Mucosa of descending colon (tissue), 3 donors: ENCODE measurements at places on chromosomes 12 and 14. TPM values are rescaled to one million over a fixed set of nuclear protein-coding genes. Genes with fewer than 3 reads are reported as not detected.

DNA sequence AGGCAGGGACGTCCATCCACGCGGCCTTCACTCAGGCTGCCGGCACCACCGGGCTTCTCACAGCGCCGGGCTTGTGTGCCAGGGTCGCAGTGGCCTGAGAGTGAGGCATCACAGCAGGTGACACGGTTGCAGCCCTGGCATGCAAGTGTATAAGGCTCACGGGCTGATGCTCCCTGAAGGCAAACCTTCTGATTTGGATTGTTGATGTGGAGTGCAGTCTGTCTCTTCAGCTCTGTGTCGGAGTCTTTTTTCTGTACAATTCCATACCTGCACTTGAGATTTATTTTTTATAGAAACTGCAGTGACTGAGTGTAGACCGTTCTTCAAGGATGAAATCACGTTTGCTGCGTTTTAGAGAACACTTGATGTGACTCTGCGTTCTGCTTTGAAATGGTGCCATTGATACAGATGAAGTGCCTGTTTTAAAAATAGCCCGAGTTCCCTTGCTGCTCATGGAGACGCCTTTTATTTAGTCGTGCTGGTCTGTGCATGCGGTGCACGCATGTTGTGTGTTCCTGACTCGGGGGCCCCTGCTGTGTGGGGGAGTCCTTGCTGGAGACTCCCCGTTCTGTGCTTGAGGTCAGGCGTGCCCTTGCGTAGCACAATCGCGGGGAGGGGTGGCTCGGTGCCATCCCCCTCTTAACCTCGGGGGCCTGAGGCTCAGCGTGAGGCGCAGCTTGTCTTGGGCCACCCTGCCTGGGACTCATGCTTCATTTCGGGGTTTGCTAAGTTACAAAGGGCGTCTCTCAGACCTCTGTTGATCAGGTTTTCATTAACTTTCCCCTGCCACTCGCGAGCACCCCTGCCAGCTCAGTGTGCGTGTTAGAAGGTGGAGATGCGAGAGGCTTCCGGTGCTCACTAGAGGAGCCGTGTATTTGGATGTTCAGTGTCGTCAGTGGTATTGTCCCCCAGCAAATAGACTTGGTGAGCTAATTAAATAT, 21.6 kb upstream of the AMN start:
- DNase-seq = no peak

GRCh38 chr12:6960593-6961277, 9.6 kb downstream of the PTPN6 start:
- DNase-seq = peak; percentile 70

- no peak for DNase-seq
These were observed 23.1 kb upstream of the TBC1D30 start for GRCh38 chr12:64801381-64801780.

GRCh38 chr14:24430682-24431568, 1.2 kb downstream of the KHNYN start:
- peak; percentile 72 for DNase-seq

GRCh38 chr12:25819691-25820090, 138.8 kb upstream of the RASSF8 start:
- no peak for DNase-seq

DNA sequence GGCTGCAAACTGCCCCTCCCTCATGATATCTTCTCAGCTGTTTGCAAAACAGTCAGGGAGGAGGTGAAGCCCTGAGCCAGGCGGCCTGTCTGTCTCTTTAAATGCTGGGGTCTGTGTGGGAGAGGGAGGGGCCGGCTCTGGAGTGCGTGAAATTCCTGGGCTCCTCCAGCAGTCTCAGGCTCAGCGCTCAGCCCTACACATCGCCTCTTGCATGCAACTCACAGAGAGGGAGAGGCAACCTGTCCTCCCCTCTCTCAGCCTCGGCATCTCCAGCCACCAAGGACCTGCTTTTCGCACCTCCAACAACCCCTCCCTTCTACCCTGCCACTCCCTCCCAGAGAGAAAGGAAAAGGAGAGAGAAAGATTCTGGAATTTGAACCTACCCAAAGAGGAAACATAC, at the start of gene NRXN3:
Gene NRXN3, plus strand, starts transcription at position 171 of the 400 bp plus-strand sequence. CDS start 72,721 bp downstream, outside the sequence.
- DNase-seq = peak; percentile 23

- no peak for DNase-seq
These were observed 117.2 kb downstream of the TTC7B start for GRCh38 chr14:90699016-90699415.

DNA sequence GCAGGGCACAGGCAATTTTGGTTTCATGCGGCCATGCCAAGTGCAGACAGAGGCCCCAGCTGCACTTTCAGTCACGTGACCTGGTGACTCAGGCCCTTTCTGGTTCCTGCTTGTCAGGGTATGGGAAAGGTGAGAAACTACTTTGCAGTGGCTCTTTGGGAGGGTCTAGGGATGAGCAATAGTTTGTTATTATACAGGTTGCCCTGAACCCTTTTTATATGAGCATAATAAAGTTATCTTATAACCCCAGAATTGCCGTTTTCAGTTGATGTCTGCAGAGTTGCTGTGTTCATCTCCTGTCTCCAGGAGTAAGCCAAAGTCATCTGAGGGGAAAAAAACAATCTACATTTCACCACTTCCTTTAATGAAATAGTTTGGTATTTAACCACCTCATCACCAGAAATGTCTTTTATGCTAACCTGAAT, 30.9 kb upstream of the EMP1 start:
- peak; percentile 70 for DNase-seq

GRCh38 chr12:13691598-13691997, 289.8 kb downstream of the GRIN2B start:
- DNase-seq = no peak

GRCh38 chr12:103964805-103965204, 867 bp upstream of the TDG start:
- DNase-seq = no peak

DNA sequence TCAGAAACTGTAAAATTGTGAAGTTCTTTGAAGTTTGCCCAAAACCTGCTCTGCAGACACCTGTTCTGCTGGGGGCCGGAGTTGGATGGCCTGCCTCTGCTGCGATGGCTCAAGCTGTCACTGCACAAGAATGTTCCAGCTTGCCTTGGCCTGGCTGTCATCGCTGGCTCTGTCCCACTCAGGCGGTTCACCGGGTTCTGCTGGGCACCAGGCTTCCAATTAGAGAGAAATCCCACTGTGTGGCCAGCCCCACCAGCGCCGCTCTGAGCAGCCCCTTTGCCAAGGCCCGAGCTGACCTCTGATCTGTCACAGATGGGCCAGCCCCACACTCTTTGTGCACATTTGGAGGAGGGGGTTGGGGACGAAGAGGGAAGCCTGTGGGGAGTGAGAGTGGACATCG, 71.7 kb upstream of the GPATCH2L start:
- no peak for DNase-seq

- DNase-seq = no peak
These were observed 7.9 kb upstream of the CRIP2 start for GRCh38 chr14:105466531-105467248.

DNA sequence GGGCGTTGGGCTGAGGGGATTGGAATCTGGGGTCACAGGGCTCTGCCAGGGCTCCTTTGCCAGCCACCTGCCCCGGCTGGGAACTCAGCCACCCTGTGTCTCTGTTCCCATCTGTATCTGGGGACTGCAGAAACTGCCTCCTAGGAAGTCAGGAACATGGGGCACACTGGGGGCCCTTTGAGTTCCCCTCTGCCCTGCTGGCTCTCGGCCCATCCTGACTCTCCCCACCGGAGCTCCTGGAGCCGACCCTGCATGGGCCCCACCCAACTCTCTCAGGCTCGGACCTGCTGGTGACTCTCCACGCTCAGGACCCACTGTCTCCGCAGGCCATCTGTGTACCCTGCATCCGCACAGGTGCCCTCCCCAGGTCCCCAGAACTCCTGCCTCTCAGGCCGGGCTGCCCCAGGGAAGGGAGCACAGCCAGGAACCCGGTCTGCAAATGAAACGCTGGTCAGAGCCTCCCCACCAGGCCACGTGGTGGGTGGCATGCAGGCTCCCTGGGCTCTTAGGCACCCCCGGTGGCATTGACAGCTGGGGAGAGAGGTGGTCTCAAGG, 82.8 kb downstream of the KIF26A start:
- DNase-seq = peak; percentile 46

DNA sequence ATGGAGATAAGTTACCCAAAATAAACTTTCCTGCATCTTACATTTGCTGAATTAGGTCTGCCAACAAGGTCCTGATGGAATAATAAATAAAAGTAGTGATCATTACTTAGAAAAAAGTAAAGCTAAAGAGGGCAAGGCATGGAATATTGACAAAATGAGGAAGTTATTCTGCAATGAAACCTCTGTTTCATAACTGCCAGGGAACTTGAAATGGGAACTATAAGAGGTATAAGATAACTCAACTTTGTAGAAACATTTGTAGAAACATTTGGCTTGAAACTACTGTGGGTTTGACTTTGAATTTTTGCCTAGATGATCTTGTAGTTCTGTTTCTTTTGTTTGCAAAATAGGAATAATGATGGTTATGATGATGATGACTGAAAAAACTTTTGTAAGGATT, 18.7 kb upstream of the YBX3 start:
- DNase-seq = no peak

- DNase-seq = no peak
These were observed 41.5 kb downstream of the TNFAIP2 start for GRCh38 chr14:103164779-103165178.

DNA sequence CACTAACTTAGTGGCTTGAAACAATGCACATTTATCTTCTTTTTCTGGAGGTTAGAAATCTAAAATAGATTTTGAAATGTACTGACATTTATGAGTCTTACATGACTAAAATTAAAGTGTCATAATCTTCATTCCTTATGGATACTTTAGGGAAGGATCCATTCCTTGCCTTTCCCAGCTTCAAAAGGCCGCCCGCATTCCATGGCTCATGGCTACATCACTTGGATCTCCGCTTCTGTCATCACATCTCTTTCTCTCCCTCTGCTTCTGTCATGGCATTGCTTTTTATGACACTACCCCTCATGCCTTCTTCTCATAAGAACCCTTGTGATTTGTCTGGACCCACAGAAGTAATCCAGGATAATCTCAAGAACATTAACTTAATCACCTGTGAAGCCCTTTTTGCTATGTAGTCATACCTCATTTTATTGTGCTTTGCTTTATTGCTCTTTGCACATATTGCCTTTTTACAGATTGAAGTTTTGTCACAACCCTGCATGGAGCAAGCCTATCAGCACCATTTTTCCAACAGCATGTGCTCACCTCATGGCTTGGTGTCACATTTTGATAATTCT, 66.5 kb downstream of the GARIN6 start:
- no peak for DNase-seq

DNA sequence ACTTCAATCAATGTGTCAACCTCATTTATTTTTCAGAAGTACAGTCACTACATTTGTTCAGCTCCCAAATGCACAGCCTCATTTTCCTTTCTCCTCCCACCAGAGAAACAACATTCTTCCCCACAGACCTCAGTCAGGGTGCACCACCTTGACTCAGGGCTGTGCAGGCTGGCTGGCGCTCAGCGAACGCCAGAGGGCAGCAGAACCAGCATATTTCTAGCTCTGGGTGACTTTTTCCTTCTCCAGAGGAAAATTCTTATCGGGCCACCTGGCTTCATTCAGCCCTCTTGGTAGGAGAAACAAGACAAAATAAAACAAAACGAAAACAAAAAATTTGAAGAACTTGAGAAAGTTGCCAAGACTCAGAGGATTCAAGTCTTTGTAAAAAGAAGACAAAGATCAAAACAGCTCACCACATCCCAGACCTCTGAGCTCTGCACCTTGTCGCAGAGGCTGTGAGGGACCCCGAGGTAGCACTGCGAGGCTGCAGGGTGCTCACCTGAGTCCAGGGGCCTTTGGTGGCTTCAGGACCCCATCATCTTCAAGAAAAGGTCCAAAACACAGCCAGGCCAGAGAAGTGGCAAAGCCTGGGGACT, 33.7 kb downstream of the PAH start:
- DNase-seq = no peak

GRCh38 chr14:99875421-99875820, 82.2 kb downstream of the EML1 start:
- DNase-seq = no peak

GRCh38 chr12:124372831-124373230, 77.9 kb downstream of the RFLNA start:
- no peak for DNase-seq

DNA sequence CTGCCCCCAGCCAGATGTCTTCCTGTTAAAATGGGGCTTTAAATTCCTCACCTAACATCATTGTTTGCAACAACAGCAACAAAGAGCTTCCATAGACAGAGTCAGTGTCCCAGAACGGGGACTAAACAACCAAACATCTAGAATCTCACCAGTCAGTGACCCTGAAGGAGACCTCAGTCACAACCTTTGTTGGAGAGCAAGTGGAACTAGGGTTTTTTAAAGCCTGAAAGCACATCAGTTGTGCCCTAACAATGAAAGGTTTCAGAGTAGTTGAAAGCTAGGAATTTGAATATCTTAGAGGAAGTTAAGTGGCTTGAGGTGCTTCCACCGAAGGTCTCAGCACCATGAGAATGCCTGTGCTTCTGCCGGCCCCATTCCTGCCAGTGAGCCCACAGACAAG, 5.0 kb upstream of the ALDH2 start:
- no peak for DNase-seq

DNA sequence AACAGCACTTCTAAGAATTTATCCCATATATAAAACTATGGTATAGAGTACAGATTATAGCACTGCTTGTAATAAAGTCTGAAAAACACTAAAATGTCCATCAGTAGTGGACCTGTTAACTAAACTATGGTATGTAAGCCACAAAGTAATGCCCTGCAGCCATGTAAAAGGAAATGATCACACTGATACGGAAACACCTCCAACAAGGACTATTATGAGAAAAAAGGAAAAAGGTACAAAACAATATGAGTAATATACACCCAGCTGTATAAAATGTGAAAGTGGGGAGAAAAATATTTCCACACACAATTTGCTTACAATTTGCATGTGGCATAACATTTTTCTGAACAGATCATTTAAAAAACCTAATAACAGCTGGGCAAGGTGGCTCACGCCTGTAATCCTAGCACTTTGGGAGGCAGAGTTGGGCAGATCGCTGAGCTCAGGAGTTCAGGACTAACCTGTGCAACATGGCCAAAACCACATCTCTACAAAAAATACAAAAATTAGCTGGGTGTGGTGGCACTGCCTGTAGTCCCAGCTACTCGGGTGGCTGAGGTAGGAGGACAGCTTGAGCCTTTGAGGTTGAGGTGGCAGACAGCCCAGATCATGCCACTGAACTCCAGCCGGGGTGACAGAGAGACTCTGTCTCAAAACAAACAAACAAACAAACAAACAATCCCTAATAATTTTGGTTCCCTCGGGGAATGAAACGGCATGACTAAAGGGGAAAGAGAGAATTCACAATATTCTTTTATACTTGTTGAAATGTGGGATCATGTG, 250.5 kb downstream of the MED13L start:
- no peak for DNase-seq

AMDHD1 gene
- total RNA-seq = not detected

ZBTB39 gene
- 4.6 TPM for total RNA-seq

TRPV4 gene
- 0.92 TPM for total RNA-seq

ALX1 gene
- not detected for total RNA-seq

DAO gene
- total RNA-seq = 4.8 TPM

FICD gene
- total RNA-seq = 5.1 TPM

TAS2R8 gene
- not detected for total RNA-seq

TNFAIP2 gene
- total RNA-seq = 67.4 TPM

ANO4 gene
- total RNA-seq = 1.9 TPM

SRRM4 gene
- total RNA-seq = 0.32 TPM

ACOT4 gene
- total RNA-seq = 3.1 TPM

CACNA2D4 gene
- 9.3 TPM for total RNA-seq
